ENCODE measurements at places on chromosomes 7 and 10.

GRCh38 chr7:101108961-101109360, 17.9 kb upstream of the SERPINE1 start:
- no peak for DNase-seq

- no peak for DNase-seq
Measured at GRCh38 chr7:75644589-75644988, 94.2 kb downstream of the HIP1 start.

DNA sequence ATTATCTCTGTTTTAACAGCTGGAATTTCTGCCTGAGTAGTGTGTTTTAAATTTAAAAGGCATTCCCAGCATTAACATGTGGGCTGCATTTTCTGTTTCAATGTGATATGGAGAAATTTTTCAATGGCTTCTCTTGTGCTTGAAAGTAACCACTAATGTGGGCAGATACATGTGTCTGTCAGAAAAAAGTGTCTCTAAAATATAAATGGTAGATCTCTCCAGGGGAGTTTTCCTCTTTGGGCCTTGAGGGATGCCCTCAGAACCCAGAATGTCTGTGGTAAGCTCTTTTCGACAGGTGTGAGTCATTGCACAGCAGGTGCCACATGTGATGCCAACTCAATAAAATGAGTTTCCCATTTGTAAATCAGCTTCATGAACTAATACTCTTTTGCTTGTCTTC, 221.1 kb downstream of the SEMA3E start:
- DNase-seq: peak; percentile 31

DNA sequence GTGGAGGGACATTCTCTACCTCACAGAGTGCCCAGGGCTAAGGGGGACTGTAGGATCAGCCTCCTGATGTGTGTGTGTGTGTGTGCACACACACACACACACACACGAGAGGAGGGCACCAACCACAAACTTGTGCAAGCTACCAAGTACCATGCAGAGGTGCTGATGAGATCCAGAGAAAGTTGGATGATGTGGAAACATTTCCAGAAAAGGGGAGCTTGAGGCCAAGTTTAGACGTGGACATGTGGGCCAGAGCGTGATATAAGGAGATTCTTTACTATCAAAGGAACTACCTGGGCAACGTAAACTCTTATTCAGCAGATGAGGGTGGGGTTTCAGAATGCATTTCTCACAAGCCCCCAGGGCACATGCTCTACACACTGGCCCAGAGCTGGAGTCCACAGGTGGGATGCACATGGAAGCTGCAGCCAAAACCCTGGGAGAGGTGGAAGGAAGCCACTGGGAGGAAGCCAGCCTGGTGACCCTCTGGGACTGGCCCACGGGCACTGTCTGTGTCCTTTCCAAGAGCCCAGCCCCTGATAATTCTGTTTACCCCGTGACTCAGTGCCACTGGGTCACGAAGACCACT, 53.5 kb downstream of the DLG5 start:
- no peak for DNase-seq

DNA sequence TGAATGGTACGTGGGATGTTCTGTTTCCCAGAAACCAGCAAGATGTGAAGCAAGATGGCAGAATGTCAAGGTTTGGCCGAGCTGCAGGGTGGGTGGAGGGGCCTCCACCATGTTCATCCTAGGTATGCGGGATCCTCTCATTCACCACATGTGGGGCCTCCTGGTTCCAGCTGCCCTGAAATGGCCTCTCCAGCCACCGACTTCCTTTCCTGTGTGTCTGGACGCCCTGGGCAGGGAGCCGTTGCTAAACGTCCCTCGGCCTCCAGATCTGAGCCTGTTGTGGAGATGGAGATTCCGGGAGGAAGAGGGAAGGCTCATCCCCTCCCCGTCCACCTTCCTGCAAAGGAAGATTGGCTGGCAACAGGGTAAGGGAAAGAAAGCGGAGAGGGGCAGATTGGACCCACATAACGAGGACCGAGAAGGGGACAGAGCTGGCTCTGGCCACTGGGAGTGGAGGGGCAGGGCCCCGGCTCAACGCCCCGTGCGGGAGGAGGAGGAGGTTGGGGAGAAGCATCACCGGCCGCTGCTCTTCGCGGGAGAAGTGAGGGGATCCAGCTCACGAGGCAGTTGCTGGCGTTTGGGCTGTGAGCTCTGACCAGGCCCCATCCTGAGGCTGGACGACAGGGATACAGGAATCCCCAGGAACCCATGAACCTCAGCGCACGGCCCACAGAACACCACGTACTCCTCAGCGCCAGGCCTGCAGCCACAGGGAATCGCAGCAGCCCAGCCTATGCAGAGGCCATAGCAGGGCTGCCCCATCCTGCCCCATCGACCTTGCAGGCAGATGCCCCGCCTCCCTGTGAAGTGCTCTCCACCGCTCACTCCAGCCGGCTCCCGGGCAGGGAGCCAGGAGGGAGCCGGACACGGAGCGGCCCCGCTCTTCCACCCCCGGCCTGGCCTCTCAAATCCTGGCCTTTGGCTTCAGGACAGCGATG, 98.3 kb downstream of the FOXL3 start:
- peak; percentile 25 for DNase-seq
